ENCODE measurements at places on chromosomes 11 and 22. TPM values are rescaled to one million over a fixed set of nuclear protein-coding genes. Genes with fewer than 3 reads are reported as not detected.

The LRRC4C gene
- total RNA-seq: 0.69 TPM

DNA sequence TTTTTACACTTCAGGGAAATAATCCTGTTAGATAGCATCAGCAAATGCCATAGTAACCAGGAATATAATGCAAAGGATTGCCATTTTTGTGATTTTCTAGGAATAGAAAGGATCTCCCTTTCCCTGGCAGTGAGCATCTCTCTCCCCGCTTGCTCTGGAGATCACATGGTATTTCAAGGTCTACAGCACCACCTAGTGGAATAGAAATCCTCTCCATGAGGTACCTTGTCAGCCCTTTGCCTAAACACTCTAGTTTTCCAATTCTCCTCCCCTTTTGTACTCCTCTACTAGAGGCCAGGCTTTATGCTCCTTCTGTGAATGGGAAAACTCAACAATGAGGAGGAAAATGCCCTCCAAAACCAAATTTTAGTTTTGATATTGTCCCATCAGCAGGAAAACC lies 78.4 kb downstream of the XRRA1 start:
- no peak for DNase-seq

DNA sequence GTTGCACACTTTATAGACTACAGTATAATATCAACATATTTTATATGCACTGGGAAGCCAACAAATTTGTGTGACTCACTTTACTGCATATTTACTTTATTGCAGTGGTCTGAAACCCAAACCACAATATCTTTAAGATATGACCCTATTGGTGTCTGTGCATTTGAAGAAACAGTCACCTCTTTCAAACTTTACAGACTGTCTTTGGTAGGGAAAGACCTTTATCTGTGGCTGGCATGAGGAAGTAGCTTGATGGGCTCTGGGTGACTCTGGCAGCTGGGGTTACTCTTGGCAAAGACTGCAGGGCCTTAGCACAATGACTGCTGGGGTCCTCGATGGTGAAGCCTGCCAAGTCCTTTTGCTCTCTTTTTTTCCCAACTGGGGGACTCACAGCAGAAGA lies 21.3 kb upstream of the ABTB2 start:
- no peak for DNase-seq

DNA sequence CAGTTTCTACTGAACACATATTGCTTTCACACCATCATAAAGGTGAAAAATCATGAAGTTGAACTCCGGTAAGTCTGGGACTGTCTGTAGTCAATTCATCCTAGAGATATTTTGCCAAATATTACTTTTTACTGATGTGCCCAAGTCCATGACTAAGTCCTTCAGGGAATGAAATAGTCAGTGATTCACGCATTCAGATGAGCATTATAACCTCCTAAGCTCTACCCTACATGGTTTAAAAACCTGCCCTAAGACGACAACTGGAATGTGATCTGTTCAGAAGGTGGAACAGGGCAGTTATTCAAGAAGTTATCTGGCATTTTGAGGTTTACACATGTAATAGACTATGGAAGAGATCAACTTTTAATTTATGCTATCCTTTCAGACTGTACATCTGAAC lies 125.6 kb downstream of the TRPC6 start:
- peak; percentile 18 for DNase-seq

- DNase-seq: no peak
Measured at GRCh38 chr11:35553021-35553420, 27.6 kb upstream of the PAMR1 start.

- DNase-seq: peak; percentile 72
Measured at GRCh38 chr11:8963569-8964323, 496 bp downstream of the TMEM9B start.

The TXNRD2 gene
- 15.0 TPM for total RNA-seq
